Activated T-helper 1 cell treated with anti-CD3 and anti-CD28 coated beads, Interleukin-2, amount 50 U/mL, for 16 hours (primary cell): ENCODE measurements at places on chromosomes 7 and 10.

DNA sequence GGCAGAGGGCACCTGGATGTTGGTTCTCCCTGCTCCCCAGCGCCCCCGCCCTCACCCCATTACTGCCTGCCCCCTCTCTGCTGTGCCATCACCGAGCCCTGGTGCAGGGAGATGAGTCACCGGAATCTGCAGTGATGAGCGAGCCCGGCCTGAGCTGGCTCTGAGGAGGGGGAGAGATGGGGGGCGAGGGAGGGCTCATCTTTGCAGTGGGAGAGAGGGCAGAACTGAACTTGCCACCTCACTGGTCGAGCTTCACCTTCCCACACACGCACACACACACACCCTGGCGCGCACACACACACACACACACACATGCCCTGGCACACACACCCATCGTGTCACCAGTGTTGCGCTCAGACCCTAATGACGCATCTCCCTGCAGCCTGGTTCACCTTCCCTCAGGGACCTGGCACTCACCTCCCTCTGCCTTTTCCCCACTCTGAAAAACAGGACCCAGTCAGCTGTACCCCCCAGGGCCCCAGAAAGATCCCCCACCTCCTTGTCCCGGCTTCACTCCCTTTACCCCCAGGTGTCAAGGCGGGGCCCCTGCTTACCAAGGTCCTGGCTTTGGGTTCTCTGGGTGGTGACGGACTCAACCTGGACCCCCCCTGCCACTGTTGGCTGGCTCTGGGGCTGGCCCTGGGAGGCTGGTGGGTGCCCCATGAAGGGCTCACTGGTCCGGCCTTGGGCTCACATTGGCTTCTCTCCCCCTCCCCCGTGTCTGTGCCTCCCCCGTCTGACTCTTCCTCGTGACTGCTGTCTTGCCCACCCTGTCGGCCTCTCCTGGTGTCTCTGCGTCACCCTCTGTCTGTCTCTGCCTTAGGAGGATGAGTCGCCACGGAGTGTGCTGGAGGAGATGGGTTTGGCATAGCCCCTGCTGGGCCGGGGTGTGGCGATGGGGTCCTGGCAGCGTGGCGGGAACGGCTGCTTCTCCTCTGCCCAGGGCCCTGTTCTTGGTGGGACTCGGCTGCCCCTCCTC, 5.4 kb downstream of the VGF start:
- DNase-seq: no peak

- no peak for DNase-seq
These were observed 18.2 kb downstream of the GPR146 start for GRCh38 chr7:1062296-1063294.

GRCh38 chr7:21497072-21497471, 45.8 kb upstream of the DNAH11 start:
- no peak for DNase-seq

DNA sequence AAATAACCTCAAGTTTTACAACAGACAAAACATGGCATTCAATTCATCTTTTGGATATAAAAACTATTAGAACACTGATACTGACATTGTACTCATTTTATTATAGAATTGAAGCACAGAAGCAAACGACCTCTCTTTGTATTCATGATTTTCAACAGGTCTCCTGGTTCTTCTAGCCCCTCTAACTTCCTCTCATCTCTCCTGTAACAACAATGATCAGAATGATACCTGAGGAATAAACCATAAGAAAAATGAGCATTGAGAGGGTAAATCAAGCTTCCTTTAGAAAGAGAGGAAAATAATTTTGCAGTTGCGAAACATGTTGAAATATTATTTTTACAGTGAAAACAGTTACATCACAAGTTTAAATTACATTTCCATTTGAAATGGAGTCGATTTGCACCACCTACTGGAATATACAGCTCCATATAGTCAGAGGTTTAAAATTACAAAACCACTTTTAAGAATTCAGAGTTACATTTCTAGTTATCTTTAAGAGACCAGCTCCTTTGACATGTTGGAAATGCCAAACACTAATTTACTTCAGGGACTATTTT, 17.5 kb upstream of the TEX36 start:
- DNase-seq: no peak

DNA sequence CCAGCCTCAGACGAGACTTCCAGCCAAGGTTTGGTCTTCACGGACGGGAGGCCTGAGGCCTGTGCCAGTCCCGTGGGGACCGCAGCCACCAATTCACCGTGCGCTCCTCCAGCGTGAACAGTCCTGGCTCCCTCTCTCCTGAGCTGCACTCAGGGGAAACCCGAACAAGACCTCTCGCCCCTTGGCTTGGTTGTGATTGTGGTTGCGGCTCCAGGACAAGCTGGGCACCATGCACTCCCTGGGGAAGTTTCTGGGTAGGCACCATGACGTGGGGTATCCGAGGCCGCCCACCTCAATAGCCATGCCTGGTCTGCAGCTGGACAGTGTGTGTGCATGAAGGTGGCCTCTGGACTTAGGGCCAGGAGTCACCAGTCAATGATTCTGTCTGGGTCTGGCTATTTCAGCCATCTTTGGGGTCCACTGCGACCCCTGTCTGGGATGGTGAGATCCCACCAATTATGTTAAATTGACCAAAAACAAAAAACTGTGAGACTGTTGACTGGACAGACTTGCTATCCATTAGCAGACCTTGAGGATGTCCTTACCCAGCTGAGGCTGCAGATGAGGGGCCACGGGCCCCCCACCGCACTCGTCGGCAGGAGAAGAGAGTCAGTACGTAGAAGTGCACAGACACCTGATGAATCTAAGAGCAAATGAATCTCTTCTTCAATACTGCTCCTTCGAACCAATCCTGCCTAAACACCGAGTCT, 33.5 kb upstream of the EN2 start:
- no peak for DNase-seq

DNA sequence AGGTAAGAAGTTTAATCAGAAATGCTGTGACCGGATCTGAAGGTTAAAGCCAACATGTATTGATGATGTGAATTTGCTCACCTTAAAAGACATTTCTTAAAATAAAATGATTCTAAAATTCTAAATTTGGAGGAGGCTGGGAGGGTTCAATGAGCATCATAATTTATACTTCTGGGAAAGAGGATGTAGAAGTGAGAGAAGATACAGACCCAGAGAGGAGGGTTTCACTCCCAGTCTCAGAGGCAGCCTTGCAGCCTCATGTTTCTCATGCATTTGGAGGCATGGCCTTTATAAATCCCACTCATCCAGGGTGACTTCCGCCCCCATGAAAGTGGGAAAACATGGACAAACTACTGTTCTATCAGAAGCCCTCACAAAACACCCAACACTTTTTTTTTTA, 305.6 kb upstream of the PITRM1 start:
- no peak for DNase-seq

GRCh38 chr10:3419719-3420495, 247.3 kb upstream of the PITRM1 start:
- no peak for DNase-seq

DNA sequence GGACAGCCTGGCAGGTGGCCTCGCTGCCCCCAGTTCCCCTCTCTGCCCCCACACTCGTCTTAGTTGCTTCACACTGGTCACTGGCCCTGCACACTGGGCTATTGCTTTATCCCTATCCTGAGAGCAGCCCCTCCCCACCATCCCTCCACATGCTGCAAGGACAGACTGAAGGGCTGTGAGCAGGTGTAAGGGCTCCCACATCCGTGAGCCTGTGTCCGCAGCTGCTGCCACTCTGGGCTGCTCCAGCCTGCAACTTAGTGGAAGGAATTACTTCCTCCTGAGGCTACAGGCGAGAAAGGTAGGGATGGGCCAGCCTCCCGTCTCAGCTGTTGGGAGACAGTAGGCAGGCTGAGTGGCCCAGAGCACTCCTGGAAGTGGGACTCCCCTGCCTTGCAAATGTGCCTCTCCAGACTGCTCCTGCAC, 3.8 kb downstream of the RARRES2 start:
- no peak for DNase-seq

GRCh38 chr7:132406039-132406438, 170.2 kb downstream of the PLXNA4 start:
- no peak for DNase-seq

- no peak for DNase-seq
These were observed 253.0 kb upstream of the KLF6 start for GRCh38 chr10:4038000-4038399.

GRCh38 chr7:39083781-39084180, 106.1 kb downstream of the POU6F2 start:
- no peak for DNase-seq

DNA sequence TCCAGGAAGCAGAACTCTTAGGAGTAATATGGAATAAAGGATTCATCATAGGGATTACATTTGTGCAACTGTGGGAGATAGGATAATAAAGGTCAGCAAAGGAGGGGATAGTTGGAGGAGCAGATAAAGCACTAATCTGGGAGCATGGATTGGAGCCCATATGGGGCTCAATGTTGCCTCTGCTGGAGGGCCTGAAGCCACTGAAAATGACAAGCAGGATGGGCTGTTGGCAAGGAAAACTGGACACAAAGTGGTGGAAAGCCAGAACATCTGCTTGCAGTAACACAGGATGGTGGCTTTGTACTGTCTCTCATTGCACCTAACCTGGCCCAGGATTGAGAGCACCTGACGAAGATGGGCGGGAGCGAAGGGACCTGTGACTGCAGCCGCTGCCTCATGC, 15.0 kb upstream of the COMMD3 start:
- DNase-seq: no peak

DNA sequence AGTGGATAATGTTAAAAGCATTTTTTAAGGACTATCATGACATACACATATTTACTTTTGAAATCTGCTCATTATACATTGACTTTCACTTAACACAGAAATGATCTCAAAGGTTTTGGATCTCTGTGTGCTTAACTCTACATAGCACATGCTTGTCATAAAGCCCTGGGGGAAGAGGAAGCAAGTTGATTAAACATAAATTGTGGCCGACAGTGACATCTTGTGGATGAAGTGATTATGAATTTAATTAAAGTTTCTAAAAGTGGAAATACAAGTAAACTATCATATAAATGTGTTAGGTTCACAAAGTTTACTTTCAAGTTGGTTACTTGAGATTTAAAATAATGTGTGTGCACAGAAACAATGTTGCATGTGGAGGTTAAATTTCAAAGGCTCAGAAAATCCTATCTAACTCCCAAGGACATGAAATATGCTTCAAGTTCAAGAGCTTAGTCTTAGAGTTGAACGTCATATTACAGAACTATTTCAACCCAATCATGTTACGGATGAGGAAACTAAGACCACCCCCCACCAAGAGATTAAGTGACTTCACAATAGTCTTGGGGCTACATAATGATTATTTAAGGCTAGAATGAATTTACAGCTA, 1247.8 kb downstream of the GATA3 start:
- no peak for DNase-seq

DNA sequence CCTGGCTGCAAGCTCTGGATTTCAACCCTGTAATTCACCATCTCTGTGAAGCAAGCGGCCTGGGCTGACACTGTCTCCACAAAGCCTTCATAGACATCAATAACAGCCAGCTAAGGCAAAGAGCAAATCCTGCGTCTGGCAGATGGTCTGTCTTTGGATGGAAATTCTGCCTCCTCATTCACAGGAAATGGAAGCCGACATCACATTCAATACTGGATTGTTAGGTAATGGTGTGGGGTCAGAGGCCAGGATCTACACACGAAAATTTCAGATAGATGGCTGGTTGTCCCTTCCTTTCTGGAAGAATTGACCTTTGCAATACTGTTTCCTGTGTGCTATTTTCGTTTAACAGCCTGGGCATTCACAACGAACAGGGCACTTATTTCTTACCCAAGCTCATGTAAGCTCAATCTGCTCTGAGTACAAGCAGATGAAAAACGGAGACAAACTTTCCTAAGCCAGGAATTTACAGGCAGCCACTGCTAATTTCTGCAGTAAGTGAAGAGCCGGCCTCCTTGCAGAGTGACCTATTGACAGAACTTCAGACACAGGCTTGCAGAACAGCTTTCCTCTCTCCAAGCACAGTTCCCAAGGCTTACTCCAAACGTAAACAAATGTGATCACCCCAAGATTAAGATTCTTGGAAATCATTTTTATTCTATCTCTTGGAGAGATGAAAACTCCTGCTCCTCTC, 3.1 kb upstream of the ADAM12 start:
- DNase-seq: no peak

DNA sequence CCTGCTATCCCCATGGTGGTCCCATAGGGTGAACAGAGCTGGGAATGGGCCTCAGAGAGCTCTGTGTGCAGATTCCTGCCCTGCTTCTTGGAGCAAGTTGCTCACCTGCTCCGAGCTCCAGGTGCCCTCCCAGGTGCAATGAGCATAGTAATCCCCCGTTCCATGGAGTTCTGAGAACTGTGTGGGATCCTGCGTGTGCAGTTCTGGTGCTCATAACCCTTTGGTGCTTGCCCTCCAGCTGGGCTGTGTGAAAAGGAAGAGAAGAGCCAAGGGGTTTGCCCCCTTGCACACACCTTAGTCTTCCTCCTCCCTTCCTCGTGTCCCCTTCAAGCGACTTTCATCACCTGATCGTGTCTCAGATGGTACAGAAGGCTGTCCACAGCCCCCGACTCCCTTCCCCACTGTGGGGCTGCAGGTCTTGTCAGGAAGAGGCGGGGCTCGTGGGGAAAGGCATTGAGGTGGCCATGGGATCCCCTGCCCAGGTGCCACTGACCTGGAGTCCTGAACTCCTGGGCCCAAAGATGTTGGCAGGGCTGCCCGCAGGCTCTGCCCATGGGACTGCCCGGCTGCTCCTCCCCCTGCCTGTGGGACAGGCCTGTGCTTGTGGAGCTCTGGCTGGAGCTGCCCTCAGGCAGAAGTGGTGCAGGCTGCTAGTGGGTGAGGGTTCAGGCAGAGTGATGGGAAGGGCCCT, 21.9 kb upstream of the ZNF488 start:
- DNase-seq: no peak

- DNase-seq: no peak
These were observed 11.8 kb downstream of the AGK start for GRCh38 chr7:141562972-141563371.

GRCh38 chr7:134452991-134453473, 5.9 kb downstream of the AKR1B1 start:
- DNase-seq: no peak

DNA sequence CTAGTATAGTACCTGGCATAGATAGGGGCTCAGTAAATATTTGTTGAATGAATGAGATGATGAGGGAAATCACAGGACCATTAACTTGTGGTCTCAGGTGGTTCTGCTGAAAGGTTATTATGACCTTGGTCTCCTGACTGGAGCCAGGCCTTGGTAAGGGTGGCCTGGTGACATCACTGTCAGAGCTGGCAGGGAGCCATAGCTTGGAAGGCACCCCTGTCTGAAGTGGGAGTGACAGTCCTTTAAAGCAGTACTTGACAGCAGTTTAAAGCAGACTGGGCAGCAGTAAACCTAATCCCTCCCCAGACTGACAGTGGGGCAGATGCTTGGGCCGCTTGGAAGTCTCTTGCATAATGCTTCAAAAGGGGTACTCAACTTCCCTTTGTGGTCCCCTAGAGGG, 13.4 kb downstream of the DPCD start:
- no peak for DNase-seq

GRCh38 chr10:84256510-84257342, 11.9 kb downstream of the RGR start:
- DNase-seq: peak; percentile 11

GRCh38 chr7:8303904-8304528, 42.0 kb upstream of the ICA1 start:
- no peak for DNase-seq

- no peak for DNase-seq
These were observed 118.1 kb downstream of the ZNF736 start for GRCh38 chr7:64431838-64432237.

- no peak for DNase-seq
These were observed 140.6 kb downstream of the NRP1 start for GRCh38 chr10:33193701-33194521.
